ENCODE measurements at places on chromosomes 12 and 14.

DNA sequence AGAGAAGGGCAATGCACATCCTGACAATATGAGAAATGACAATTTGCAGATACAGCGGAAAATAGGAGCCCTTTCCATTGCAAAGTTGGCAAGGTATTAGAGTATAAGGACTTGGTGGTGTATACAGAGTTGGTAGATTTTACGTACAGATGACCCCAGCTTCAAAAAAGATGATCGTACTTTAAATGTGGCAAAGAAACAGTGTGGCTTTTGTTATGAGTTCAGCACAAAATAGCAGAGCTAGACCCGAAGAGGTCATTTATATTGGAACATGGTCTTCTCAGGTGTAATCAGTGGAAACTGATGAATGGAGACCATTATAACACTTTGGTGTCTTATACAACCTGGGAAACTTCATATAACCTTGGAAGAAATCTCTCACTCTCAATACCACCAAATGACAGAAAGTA is 2.3 kb downstream of the CLEC2B start:
- no peak for DNase-seq

- peak; percentile 80 for DNase-seq
Measured at GRCh38 chr14:34018564-34019244, 67.8 kb upstream of the EGLN3 start.

GRCh38 chr14:30874120-30874998 is at the start of gene COCH:
COCH (plus strand) TSS chr14:30874559; CDS start chr14:30874939, 380 bp downstream.
- DNase-seq: peak; percentile 81

GRCh38 chr14:75969891-75970290 is 11.9 kb downstream of the TGFB3 start:
- no peak for DNase-seq

DNA sequence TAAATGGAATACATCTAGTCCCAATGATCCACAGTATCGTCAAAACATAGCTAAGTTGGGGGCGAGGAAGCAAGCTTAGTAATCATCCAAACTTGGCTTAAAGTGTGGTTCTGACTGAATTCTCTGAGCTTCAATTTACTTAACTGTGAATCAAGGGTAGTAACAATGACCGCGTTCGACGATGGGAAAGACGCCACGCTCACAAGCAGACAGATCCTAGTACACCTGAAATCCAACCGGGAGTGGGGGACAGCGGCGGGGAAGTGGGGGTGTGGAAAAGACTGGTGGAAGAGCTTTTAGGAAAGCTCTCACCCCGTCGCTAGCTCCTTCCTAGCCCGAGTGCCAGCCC is 433 bp downstream of the COX16 start:
- peak; percentile 83 for DNase-seq

- DNase-seq: no peak
Measured at GRCh38 chr12:84661786-84662185, 250.8 kb downstream of the SLC6A15 start.

DNA sequence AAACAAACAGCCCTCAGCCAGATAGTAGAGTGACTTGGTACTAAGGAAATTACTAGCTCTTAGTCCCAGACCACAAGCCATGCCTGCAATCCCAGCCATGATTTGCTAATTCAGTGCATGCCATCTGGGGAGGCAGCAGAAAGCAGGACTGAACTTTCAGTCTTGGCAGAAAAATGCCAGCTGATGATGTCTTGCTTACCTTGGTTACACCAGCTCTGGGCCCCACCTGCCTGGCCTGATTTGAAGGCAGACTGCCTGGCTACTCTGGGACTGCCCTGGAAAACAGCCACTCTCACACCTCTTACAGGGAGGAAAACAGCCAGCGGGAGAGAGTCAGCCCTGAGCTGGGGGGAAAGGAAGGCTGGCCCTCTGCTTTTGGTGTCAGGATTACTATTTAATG is 4.6 kb upstream of the UNC119B start:
- DNase-seq: no peak

GRCh38 chr12:126389220-126389841 is 1324.1 kb downstream of the AACS start:
- DNase-seq: no peak

GRCh38 chr14:61470261-61470960 is 149.0 kb downstream of the PRKCH start:
- DNase-seq: no peak

DNA sequence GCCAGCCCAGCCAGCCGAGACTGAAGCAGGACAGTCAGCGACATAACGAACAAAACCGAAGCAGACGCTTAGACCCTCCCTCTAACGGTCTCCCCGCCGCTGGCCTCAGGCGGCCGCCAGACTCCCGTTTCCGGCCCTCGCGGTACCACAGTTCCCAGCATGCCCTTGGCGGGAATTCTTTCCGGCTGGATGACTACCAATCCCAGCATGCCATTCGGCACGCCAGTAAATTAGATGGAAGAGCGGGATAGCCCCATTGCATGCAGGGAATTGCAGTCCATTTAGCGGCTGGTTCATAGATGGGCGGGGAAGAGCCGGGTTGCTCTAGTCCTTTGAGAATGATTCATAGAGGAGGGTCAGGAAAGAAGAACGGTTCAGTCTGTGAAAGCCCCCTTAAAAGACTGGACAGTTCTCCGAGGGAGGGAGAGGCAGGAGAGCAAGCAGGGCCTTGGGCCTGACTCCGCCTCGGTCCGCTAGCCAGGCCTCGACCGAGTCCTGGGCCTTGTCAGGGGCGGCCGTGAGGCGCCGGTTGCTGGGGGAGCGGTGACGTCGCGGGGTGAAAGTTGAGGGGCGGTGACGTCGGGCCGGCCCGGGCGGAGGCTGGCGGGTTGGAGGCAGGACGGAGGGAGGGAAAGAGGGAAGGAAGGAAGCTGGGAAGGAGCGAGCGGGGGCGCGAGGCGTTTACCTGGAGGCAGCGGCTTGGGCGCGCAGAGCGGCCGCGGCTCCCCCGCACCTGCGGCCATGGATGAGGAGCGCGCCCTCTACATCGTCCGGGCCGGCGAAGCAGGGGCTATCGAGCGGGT is at the start of gene RIC8B:
Gene RIC8B, plus strand, starts transcription at position 678 of the 803 bp plus-strand sequence. Its CDS starts 64 bp downstream, at position 742.
- DNase-seq: peak; percentile 97

DNA sequence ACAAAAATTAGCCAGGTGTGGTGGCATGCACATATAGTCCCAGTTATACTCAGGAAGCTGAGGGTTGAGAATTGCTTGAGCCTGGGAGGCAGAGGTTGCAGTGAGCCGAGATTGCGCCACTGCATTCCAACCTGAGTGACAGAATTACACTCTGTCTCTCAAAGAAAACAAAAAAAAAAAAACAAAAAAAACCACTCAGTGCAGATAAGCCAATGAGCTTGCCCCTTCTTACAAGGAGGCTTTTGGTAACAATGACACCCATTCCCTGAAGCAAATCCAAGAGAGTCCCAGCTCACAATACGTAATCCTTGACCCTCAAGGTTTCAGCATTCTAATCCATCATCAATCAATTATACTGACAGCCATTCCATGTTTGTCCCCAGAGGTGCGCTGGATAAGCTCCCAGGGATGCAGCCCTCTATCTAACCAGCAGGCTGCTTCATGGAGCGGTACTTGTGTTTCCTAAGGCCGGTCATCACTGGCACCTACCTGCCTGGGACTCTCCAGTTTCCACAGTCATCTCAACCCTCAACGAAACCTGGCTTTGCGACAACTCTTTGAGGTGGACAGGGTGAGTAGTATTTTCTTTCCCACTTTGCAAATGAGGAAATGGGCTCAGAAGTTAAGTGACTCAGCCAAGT is 12.4 kb downstream of the GCN1 start:
- no peak for DNase-seq

DNA sequence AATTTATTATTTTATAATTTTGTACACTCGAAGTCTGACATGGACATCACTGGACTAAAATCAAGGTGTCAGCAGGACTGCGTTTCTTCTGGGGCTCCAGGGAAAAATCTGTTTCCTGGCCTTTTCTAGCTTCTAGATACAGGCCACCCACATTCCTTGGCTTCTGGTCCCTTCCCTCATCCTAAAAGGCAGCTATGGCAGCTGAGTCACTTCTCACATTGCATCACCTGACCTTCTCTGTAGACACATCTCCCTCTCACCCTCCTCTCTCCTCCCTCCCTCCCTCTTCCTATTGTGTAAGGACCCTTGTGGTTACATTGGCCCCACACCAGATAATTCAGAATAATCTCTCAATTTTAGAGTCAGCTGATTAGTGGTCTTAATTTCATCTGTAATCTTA is 92.4 kb downstream of the RPS6KA5 start:
- DNase-seq: no peak

DNA sequence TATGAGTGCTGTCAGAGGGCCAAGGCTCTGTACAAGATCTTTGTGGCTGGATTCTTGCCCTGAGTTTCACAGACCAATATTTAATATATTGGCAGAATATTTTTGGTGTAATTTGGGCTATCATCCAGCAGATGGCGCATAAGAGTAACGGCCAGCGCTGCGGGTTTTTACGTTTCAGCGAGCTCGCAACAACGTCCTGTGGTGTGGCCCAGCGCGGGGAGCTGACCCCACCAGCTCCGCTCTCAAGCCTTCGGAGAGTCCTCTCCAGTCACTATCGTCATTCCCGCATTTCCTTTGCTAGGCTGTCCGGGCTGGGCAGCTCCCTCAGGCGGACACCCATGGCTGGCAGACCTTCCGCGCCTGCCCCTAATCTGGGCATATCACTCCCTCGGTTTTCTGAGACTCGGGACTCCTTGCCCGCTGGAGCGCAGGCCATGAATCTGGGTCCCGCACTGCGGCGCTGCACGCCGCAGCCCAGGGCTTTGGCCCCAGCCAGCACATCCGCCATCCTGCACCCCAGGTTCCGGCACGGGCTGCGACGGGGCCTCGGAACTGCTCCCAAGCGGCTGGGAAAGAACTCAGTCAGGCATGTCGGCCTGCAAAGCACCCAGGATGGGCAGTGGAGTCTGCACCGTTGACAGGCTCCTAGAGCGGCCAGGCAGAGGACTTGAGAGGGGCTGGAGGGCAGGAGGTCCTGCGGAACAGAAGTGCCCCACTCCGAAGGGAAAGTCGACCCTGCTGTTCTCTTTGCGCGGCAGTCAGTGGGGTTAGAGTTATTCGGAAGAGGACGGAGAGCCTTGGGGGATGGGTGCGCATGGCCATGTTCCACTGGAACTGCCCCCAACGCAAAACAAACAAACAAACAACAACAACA is 18.4 kb downstream of the OLR1 start:
- peak; percentile 65 for DNase-seq

GRCh38 chr12:122306407-122306806 is 40.1 kb upstream of the VPS33A start:
- no peak for DNase-seq

- no peak for DNase-seq
Measured at GRCh38 chr14:103529383-103530365, 678 bp downstream of the TRMT61A start.

DNA sequence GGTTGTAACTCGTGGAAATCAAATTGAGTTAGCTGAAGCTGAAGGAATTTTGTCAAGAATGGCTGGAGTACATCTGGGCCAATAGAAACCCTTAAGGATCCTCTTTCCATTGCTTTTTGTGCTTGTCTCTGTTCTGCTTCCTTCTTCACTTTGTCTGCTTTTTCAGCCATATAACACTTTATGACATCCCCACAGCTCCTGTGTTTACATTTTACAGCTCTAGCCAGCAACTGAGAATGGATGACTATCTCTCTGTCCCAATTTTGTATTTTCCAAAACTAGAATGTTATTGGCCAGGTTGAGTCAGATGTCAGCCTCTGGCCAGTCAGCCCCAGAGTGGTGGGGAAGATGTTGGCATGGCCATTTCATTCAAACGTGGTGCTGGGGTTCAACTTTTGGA is 57.6 kb downstream of the PELI2 start:
- no peak for DNase-seq

DNA sequence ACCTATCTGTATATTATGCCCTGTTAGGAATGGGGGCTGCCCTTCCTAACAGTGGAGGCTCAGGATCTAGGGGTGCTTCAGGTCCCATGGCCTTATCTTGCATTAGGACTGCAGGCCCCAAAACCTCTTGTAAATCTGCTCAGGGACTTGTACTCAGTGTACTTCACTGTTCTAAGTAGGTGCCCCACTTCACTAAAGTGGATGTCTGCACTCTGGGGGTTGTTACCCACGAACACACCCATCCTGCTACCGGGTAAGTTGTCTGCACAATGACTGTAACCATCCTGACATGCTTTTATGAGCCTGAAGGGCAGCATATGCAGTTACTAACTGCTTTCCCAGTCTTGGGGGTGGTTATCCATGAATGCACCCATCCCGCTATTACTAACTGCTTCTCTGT is 163.0 kb downstream of the PTCSC3 start:
- DNase-seq: no peak

DNA sequence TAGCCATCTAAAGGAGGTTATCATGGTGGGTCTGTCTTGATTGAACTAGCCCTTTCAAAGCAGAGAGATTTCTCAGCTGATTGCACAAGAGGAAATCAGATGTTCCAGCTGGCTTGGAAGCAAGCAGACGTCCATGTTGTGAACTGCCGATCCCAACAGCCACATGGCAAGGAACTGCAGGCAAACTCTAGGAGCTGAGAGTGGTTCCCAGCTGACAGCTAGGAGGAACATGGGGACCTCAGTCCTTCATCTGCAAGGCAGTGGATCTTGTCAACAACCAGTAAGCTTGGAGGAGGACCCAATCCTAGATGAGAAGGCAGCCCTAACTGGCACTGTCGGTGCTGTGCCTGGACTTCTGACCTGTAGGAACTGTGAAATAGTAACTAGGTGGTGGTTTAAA is 7.7 kb downstream of the ACVR1B start:
- DNase-seq: no peak

GRCh38 chr14:25226214-25226613 is 176.3 kb upstream of the STXBP6 start:
- no peak for DNase-seq

DNA sequence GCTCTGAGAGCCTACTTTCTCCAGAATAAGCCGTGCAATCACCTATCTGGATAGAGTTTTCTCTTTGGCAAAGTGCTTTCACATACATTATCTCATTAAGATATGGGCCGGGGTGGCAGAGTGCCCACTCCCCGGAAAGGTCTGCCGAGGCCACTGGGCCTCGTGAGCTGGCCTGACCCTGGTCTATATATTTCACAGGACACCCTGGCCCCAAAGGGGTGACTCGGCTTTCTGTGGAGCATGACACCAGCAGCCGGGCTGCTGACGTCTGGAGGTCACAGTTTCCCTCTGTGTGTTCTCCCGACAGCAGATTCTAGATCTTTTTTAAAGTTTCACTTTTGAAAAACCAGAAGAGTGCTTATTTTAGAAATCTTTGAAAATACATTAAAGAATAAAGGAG is 27.9 kb upstream of the ATP2A2 start:
- no peak for DNase-seq

- no peak for DNase-seq
Measured at GRCh38 chr14:95961481-95961880, 77.7 kb upstream of the C14orf132 start.

GRCh38 chr12:101173197-101173749 is 36.8 kb downstream of the SLC5A8 start:
- no peak for DNase-seq

DNA sequence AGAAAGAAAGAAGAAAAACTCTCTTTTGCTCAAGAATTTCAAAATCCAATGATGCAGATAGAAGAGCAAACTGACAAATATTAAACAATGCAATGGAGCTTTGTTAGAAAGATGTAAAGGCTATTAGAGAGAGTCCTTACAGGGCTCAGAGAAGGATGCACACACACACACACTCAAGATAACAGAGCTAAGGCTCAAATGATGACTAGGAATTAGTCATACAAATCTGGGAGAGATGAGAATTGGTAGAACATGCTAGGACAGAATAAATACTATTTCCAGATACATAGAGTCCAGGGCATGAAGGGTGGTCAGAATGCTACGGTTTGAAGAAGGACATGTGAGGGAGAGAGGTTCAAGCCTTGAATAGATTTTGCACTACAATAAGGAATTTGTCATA is 650.1 kb upstream of the MDGA2 start:
- no peak for DNase-seq

- DNase-seq: no peak
Measured at GRCh38 chr12:83172866-83173649, 486.4 kb downstream of the TMTC2 start.
